Amniotic stem cell (primary cell): ENCODE measurements at places on chromosomes 3 and 15.

DNA sequence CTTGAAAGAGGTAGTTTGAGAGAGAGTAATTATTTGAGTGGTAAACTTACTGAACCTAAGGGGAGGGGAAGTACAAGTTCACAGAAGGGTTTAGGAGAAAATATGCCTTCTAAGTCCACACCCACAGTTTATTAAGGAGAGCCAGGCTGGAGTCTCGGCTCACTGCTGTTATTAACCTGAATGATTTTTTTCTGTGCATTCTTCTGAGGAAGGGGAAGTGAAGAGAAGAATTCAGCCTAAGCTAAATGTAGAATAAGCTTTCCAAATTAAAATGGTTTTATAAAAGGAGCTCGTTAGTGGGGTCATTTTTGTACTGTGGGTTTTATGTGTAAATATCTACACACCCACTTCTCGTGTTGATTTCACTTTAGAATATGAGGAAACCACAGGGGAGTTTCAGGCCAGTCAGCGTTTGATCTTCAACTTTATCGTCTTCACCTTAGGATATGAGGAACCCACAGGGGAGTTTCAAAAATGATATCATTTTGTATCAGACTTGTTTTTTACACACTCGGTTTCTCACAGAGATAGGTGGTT is 1.5 kb downstream of the WHAMM start:
- DNase-seq: no peak

GRCh38 chr3:193560870-193561269 is 6.2 kb upstream of the ATP13A4 start:
- no peak for DNase-seq

GRCh38 chr3:71728632-71729342 is 3.6 kb upstream of the EIF4E3 start:
- no peak for DNase-seq

DNA sequence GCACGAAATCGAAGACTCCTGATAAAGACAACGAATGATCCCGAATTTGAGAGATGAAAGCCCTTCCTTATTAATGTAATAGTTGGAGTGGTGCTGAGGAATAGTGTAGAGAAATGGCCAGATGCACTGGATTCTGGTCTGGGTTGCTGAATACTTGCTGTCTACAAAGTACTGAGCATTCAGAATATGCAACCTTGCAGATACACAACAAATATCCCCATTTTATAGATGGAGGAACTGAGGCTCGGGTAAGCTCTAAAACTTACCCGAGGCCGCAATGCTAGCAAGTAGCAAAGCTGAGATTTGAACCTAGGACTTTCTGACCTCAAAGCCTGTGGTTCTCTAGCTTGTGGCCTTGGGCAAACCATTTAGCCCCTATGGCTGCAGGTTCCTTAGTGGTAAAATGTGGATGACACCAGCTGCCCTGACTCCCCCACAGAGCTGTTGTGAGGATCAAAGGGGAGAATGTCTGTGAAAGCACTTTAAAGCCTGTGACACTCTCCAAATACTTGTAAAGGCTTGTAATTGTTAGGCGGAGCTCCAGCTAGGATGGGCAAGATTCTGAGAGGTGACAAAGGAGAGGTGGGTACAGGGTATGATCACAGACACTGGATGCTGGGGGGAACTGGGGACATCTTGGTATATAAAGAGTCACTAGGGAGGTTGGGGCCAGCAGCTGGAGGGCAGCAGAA is 39.8 kb downstream of the FOXB1 start:
- DNase-seq: no peak

- DNase-seq: no peak
These were observed 19.9 kb downstream of the GOLM2 start for GRCh38 chr15:44308415-44308814.

GRCh38 chr15:89221543-89221942 is at the start of gene RLBP1:
Gene RLBP1 (minus strand): TSS chr15:89221579. CDS start chr15:89218975, 2,604 bp downstream.
- no peak for DNase-seq
